ENCODE measurements at places on chromosomes 16 and 17. TPM values are rescaled to one million over a fixed set of nuclear protein-coding genes. Genes with fewer than 3 reads are reported as not detected.

DNA sequence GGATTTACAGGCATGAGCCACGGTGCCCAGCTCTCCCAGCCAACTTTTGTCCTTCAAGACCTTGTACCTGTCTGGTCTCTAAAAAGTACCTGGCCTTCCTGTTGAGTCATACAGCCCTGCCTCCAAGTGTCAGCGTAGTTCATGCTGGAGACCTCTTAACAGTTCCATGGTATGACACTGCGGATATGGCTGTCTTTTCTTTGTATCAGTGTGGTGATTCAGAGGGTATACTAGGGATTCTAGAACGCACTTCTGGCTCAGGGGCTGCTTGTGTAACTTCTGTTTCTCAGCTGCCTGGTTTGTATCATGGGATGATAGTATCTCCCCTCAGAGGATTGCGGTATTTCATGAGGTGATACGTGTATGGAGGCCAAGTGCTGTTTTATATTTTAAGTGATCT, 2.0 kb upstream of the TMEM11 start:
- DNase-seq, result no peak

GRCh38 chr17:33945646-33946546, 309.2 kb upstream of the CCL2 start:
- DNase-seq, result no peak

- no peak for DNase-seq
Observed at GRCh38 chr17:2292100-2292499, 11.5 kb downstream of the SMG6 start.

Gene CPNE2
- total RNA-seq, result 73.9 TPM

Gene LDHD
- 17.6 TPM for total RNA-seq

Gene SLC22A31
- 0.67 TPM for total RNA-seq

Gene LRRC37A
- 3.6 TPM for total RNA-seq

Gene TBC1D3K
- total RNA-seq, result 0.76 TPM

Measured in Peyer's patch (tissue), 4 donors.